ENCODE measurements at places on chromosomes 6 and 20.
A peak's percentile ranks its signal among the peaks of the same experiment; 100 is the strongest.

- no peak for DNase-seq
- peaks cover 22% of the 10 kb centered on the region for H3K4me1 ChIP-seq
- H3K4me3 ChIP-seq: no peak overlapping the region
Measured at GRCh38 chr20:13778827-13779226, 5.9 kb downstream of the ESF1 start.

DNA sequence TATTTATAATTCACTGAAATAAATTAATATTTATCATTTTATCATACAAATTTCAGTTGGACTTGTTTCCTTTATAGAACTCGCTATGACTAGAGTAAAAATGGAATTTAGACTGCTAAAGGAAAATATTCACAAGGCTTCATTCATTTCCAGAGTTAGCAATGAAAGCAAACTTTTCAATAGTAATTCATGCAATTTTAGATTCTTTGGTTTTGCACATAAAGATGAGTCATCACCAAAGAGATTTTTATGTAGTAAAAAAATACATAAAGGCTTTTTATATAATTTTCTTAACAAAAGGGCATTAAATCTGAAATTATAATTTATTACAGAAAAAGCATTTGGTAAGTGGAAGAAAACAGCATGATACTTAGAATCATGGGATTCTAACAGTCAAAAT, 37.2 kb upstream of the STXBP5 start:
- no peak for DNase-seq
- no peaks in the 10 kb centered on the region for H3K4me1 ChIP-seq
- H3K36me3 ChIP-seq: no peaks in the 10 kb centered on the region

DNA sequence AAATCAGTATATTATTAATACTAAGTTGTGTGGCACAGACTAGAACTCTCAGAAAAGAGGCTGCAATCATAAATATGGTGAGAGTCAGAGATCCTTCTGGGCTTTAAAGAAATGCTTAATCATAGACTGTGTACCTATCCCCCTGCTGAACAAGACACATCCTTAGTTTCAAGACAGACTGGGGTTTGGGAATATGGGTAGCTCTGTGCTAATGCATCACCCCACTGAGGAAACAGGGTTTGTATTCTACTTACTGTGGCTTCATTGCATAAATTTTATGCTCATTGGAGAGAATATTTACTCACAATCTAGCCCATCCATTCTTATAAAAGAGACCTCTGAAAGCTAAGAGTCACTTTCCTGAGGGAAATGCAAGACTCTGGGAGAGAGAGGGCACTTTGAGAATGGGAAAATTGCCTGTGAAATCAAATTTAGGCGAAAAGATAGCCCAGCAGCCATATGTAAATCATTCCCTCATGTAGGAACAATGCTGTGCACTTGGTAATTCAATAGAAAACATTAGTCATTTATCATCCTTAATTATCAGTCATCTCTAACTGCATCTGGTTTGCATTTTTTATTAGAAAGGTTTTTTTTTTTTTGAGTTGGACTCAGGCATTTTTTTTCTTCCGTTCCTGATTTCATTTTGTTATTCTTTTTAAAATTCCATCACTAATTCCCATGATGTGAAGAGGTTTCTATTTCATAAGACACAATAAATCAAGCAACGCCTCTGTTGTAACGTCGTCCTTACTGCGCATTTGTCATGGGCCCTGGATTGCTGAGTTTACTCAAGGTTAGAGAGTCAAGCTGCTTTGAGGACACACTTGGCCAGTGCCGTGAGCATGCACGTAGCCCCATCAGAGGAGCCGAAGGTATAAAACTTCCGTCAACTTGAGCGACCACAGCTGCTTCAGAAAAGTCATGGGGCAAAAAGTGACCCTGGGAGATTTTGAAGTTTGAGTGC, 91.8 kb downstream of the TRMT11 start:
- peaks cover 49% of the 10 kb centered on the region for H3K36me3 ChIP-seq
- DNase-seq: no peak
- no peak overlapping the region for H3K4me3 ChIP-seq

DNA sequence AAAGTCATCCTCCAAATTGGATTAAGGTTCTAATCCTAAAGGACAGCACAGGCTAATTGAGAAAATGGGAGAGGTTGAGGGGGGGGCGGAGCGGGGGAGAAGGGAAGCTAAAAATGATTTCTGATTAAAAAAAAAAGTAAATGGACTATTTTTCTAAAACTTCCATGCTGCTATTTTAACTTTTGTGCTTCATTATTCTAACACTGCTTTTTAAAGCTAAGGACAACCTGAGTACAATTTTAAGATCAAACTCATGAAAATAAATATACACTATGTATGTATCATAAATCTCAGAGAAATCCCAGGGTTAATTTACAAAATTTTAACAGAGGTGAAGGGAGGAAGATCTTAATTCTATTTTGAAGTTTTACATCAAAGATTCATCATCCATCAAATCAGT, 4.4 kb downstream of the MAN1A1 start:
- H3K4me1 ChIP-seq: peaks cover 80% of the 10 kb centered on the region
- DNase-seq: no peak
- no peaks in the 10 kb centered on the region for H3K27me3 ChIP-seq
- H3K4me3 ChIP-seq: no peak overlapping the region
- no peak overlapping the region for H3K27ac ChIP-seq

- H3K4me3 ChIP-seq: no peak overlapping the region
- peak overlapping the region; percentile 56 for H3K27ac ChIP-seq
- H3K27me3 ChIP-seq: no peaks in the 10 kb centered on the region
- H3K36me3 ChIP-seq: peaks cover 21% of the 10 kb centered on the region
Measured at GRCh38 chr6:35392111-35392702, 49.8 kb downstream of the PPARD start.

GRCh38 chr6:95288251-95288650, 289.1 kb upstream of the MANEA start:
- H3K4me1 ChIP-seq: no peaks in the 10 kb centered on the region
- no peak for DNase-seq
- H3K36me3 ChIP-seq: no peaks in the 10 kb centered on the region
- H3K27ac ChIP-seq: no peak overlapping the region
- H3K27me3 ChIP-seq: no peaks in the 10 kb centered on the region

- no peaks in the 10 kb centered on the region for H3K36me3 ChIP-seq
- DNase-seq: no peak
- no peaks in the 10 kb centered on the region for H3K4me1 ChIP-seq
- H3K27me3 ChIP-seq: no peaks in the 10 kb centered on the region
- H3K4me3 ChIP-seq: no peak overlapping the region
Measured at GRCh38 chr6:65798280-65799014, 91.4 kb upstream of the EYS start.

DNA sequence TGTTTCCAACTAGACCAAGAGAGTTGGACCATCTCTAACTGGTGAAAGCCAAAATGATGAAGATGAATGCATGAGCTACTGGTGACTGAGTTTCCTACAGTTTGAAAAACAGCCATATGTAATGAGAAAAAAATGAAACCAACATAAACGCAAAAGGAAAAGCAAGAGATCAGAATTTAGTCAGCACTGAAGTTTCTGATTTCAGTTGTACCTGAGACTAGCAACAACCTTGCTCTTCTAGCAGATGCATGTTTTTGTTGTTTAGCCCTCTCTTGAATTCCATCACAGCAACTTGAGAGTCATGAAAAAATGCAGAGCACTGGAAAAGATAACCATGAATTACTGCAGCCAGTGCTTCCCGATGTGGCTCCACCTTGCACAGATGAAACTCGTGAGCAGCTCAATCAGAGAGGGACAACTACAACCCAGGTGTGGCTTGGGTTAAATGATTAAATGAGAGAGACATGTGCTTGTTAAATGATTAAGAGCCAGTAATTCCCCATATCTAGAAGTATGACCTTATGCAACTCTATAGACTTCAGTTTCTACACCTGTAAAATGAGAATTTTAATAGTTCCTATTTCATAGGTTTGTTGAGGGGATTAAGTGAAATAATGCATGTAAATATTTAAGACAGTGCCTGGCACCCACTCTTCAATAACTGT, 104.8 kb downstream of the ELOVL4 start:
- no peak overlapping the region for H3K4me3 ChIP-seq
- DNase-seq: no peak
- H3K27ac ChIP-seq: no peak overlapping the region
- H3K4me1 ChIP-seq: no peaks in the 10 kb centered on the region
- H3K36me3 ChIP-seq: no peaks in the 10 kb centered on the region
- peaks cover 4% of the 10 kb centered on the region for H3K27me3 ChIP-seq

GRCh38 chr6:2718334-2719092, 32.2 kb downstream of the MYLK4 start:
- no peak overlapping the region for H3K4me3 ChIP-seq
- no peaks in the 10 kb centered on the region for H3K4me1 ChIP-seq
- no peak overlapping the region for H3K27ac ChIP-seq
- H3K36me3 ChIP-seq: peaks cover 20% of the 10 kb centered on the region

DNA sequence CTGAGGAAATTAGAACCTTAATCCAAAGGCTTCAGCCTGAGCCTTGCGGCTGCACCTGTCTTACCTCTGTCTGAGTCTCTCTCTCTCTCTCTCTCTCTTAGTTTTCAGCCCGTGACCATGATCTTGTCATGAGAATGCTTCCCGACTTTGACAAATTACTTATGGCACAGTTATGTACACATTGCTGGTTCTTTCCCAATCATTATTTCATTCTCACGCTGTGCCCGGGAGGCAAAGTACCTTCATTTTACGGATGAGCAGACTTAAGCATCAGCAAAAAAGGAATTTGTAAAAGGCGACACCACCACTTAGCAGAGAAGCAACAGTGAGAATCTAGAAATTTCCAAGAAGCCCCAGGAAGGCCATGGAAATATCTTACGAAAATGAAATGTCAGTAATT, 54.6 kb downstream of the GMPR start:
- peaks cover 27% of the 10 kb centered on the region for H3K4me1 ChIP-seq
- no peak overlapping the region for H3K4me3 ChIP-seq
- no peaks in the 10 kb centered on the region for H3K36me3 ChIP-seq
- peaks cover 17% of the 10 kb centered on the region for H3K27me3 ChIP-seq

DNA sequence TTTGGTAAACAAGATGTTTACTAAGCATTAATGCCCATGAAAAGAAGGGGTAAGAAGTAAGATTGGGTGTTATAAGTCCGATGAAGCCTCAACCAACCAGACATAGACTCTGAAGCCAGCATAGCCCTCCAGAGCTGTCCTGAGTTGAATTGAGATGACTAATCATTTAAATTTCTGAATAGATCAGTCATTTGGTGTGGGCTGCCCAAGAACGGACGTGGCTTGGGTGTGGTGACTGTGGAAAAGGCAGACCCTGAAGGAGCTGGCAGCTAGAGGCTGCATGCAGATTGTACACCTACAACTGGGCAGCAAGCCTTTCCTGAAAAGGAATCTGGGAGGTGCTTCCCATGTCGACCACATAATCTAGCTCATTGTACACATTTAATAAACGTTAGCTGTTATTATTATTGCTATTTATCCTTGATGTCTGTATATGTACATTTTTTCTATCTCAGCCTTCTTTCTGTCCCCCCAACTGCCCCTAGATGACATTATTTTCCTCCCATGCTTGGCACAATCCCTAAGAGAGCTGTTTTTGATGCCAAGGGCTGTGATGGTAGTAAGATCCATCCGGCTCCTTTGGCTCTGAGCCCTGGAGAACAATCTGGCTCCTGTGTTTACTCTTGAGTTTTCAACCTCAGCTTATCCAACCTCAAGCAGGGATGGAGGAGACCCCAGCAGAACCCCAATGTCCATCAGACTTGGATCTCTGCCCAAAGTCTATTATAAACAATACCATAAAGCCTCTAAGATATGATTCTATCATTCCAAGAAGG, 57.6 kb upstream of the JAG1 start:
- peaks cover 21% of the 10 kb centered on the region for H3K4me1 ChIP-seq
- no peaks in the 10 kb centered on the region for H3K36me3 ChIP-seq

- no peaks in the 10 kb centered on the region for H3K36me3 ChIP-seq
- DNase-seq: no peak
- no peaks in the 10 kb centered on the region for H3K27me3 ChIP-seq
- H3K4me3 ChIP-seq: peak overlapping the region; percentile 90
Measured at GRCh38 chr6:149316108-149316727, 1.3 kb upstream of the TAB2 start.

DNA sequence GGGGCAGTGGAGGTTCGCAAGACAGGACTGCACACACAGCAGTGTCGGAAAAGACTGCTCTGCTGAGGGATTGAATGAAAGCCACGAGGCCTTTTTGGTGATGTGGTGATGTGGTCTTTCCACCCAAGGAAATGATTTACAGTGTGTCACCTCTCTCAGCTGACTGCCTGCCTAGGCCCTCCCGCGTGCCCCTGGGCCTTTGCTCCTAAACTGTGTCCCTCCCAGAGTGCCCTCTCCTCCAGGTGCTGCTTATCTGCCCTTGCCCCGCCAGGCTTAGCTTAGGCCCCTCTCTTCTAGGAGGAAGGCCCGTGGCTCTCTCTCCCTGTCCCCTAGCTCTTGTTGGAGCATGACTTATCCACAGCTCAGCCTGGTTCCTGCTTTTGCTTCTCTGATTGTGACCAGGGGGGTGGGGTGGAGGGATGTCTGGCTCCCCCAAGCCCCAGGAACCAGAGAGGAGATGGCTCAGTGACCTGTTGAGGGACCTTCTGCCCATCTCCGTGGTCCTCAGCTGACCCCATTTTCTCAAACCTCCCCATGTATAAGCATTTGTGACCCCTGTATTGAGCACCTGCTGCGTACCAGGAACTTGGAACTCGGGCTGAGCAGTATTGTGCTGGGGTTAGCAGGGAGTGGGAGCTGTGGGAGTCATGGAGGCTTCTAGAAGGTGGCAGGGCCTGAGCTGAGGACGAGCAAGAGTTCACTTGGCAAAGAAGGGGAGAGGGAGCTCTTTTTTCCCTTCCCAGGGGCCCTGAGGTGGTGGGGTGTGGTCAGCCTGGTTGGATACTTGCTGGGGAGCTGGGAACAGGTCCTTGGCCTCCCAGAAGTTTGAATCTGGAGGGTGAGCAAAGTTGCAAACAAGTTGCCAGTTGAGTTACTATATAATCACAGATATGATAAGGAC, 2.2 kb downstream of the SRC start:
- H3K27me3 ChIP-seq: peaks cover 11% of the 10 kb centered on the region
- DNase-seq: no peak
- peaks cover 57% of the 10 kb centered on the region for H3K4me1 ChIP-seq
- H3K4me3 ChIP-seq: peak overlapping the region; percentile 70
- H3K36me3 ChIP-seq: peaks cover 37% of the 10 kb centered on the region

DNA sequence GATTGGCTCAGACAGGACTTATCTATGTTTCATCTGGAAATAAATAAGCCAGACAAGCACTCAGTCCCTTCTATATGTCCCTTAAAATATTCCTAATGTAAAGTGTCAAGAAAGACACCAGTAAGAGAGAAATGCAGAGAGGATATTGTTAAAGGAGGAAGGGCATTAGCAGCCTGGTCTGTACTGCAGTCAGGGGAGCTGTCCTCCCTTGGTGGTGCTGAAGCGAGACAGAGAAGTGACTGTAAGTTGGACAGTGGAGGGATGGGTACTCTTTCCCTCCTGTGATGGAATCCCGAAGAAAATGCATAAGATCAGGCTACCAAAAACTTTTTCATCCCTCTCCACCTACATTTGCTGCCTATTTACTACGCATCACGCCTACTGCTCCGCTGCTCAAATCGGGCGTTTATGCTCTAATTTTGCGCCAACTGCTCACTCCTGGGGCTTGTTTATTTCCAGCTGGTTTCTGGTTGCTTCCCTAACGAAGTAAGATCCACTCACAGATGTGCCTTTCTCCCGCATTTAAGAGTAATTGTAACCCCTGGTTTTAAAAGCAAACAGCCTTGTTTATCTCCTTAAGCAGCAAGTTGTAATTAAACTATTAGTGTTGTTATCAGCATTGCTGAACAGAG, 35.2 kb downstream of the PHACTR1 start:
- DNase-seq: peak; percentile 95
- no peaks in the 10 kb centered on the region for H3K4me1 ChIP-seq
- no peak overlapping the region for H3K4me3 ChIP-seq
- H3K27me3 ChIP-seq: peaks cover 47% of the 10 kb centered on the region

GRCh38 chr6:113634352-113635163, 222.6 kb upstream of the MARCKS start:
- no peaks in the 10 kb centered on the region for H3K36me3 ChIP-seq
- H3K27ac ChIP-seq: no peak overlapping the region
- H3K4me3 ChIP-seq: no peak overlapping the region
- H3K4me1 ChIP-seq: peaks cover 37% of the 10 kb centered on the region
- no peak for DNase-seq

All from nephron progenitor cell (in vitro differentiated cells).